Stimulated activated CD4-positive, alpha-beta T cell treated with anti-CD3 and anti-CD28 coated beads, Interleukin-15, amount 100 ng/mL, for 1 hour (primary cell): ENCODE measurements at places on chromosomes 1 and 21.

GRCh38 chr1:21099869-21100131 is 76.9 kb downstream of the EIF4G3 start:
- no peak for DNase-seq

DNA sequence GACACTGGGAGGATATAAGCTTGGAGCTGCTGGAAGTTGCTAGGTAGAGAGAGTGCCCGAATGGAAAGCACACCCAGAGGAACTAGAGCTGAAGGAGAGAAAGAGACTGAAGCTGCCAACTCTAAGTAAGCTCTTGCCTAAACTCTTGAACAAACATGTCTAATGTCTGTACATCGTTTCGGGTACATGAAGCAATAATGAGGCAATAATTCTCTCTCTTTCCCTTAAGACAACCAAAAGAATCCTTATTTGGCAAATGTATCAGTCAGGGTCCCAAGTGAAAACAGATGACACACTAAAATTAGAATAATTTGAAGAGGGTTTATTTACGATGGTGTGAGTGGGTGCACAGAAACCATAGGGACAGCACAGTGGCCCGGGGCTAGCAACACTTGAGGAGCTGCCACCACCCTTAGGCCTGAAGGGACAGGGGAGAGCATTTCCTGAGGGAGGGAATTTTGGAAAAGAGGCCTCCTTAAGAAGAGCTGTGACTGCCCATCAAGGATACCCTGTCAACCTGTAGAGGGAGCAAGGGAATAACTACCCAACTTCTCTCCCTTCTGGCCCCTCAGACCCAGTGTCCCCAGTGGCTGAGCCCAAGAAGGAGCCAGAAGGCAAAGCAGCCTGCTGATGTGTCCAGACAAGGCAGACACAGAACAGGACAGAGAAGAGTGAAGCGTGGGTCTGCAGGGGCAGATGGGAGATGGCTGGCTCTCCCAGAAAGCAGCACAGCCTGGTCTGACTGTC is 36.1 kb upstream of the KHDRBS1 start:
- DNase-seq = no peak

GRCh38 chr1:201501144-201501543 is 5.8 kb downstream of the CSRP1 start:
- DNase-seq = no peak

DNA sequence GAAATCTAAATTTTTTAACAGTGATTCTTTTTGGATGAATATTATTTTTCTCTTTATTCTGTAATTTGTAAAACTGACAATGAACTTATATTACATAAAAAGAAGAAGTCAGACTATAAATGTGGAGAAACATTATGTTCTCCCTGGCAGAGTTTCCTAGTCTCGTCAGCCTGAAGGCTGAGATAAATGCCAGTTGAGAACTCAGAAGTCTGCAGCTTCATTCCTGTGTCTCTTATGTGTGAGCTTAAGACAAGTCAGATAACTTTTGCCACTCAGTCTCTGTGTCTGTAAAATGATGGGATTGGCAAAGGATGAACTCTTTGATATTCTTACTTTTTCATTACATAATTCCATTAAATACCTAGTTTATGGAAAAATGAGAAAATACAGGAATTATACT is 568.8 kb upstream of the ZRANB2 start:
- no peak for DNase-seq

DNA sequence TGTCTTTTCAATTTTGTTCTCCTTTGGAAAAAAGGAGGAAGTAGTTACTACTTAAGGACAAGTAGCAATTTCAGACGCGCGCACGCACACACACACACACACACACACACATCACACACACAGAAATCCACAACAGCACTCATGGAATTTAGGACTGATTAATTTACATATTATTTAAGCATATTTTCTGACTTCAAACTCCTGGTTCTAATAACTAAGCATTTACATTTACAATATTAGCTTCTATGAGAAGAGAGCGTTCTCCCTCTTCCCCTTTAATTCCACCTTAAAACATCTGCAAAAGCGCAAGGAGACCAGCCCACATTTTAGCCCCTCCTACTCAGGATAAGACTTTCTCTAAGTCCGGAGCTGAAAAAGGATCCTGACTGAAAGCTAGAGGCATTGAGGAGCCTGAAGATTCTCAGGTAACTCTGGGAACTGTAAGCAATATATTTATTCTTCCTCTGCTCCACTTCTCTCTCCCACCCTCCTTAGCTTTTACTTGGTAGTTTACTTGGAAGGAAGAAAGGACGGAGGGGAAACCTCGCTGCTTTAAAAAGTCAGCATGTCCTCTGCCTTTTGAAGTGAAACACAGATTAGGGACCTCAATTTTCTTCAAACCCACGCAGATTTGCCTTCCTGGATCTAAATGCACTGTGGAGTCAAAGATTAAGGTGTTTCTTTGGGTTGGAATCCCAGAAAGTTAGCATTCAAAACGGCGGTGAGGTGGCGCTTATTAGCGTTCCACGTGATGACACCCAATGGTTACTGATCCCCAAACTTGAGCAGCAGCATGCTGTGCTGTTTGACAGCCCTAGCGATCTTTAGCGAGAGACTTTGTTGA is at the start of gene PLA2G4A:
PLA2G4A (plus strand) TSS at position 339 of the 844 bp plus-strand sequence. CDS start 25,406 bp downstream, outside the sequence.
- DNase-seq = no peak

DNA sequence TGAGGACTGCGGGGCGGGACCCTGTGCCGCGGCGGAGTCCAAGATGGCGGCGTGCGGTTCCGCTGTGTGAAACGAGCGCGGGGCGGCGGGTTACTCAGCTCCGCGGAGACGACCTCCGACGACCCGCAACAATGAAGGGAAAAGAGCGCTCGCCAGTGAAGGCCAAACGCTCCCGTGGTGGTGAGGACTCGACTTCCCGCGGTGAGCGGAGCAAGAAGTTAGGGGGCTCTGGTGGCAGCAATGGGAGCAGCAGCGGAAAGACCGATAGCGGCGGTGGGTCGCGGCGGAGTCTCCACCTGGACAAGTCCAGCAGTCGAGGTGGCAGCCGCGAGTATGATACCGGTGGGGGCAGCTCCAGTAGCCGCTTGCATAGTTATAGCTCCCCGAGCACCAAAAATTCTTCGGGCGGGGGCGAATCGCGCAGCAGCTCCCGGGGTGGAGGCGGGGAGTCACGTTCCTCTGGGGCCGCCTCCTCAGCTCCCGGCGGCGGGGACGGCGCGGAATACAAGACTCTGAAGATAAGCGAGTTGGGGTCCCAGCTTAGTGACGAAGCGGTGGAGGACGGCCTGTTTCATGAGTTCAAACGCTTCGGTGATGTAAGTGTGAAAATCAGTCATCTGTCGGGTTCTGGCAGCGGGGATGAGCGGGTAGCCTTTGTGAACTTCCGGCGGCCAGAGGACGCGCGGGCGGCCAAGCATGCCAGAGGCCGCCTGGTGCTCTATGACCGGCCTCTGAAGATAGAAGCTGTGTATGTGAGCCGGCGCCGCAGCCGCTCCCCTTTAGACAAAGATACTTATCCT is 430 bp downstream of the RBM15 start:
- peak; percentile 12 for DNase-seq

DNA sequence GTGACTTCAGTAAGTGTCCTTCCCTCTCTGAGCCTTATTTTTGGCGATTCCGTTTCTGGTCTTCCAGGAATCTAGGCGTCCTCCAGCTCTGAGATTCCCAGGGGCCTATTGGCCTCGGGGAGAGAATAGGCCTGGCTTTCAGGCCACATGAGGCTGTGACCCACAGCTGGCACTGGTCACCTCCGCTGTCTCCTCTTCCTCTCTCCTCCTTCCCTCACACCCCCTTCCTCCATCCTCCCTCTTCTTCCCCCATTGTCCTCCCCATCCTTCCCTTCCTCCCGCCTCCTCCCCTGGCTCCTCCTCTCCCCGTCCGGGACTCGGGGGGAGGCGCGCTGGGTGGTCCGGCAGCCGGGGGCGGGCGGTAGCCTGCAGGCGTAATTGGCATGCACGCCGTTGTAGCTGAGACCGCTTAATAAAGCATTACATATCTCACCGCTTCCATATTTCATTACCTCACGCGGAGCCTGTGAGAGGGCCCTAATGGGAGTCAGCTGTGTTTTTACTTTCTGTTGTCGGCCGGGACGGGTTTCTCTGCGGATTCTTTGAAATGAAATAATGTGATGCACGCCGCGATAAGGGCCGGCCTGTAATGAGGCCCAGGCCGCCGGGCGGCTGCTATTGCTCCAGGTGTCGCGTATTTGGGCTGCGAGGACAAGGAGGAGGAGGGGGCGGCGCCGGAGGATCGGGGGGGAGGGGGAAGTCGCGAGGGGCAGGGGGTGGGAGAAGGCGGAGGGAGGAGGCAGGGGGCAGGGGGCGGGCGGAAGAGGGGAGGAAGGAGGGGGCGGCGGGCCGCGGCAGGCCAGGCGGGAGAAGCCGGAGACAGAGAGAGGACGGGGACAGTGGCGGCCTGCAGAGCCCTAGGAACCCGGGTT is 95.3 kb downstream of the FOXD2 start:
- DNase-seq = no peak

DNA sequence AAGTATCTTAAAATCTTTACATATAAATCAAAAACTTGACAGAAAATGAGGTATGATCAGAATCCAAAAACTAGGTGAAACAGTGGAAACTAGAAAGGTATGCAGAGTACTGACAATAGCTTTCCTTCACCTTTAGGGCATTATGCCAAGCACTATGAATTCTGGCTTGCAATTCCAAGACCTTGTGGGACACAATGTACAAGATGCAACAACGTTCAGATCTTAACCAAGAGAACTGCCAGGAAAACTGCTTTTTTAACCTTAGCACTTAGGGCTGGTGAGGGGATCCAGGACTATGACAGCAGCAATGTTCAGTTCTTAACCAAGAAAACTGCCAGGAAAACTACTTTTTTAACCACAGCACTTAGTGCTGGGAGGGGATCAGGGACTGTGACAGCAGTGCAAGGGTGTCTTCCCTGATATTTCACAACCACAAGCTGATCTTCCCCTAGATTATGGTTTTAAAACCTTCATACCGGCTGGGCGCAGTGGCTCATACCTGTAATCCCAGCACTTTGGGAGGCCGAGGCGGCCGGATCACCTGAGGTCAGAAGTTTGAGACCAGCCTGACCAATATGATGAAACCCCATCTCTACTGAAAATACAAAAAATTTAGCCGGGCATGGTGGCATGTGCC is 22.3 kb downstream of the FOXJ3 start:
- DNase-seq = no peak

GRCh38 chr1:78101051-78101450 is 55.3 kb downstream of the GIPC2 start:
- DNase-seq = no peak

- DNase-seq = no peak
Measured at GRCh38 chr1:61224609-61225008, 142.2 kb downstream of the NFIA start.

DNA sequence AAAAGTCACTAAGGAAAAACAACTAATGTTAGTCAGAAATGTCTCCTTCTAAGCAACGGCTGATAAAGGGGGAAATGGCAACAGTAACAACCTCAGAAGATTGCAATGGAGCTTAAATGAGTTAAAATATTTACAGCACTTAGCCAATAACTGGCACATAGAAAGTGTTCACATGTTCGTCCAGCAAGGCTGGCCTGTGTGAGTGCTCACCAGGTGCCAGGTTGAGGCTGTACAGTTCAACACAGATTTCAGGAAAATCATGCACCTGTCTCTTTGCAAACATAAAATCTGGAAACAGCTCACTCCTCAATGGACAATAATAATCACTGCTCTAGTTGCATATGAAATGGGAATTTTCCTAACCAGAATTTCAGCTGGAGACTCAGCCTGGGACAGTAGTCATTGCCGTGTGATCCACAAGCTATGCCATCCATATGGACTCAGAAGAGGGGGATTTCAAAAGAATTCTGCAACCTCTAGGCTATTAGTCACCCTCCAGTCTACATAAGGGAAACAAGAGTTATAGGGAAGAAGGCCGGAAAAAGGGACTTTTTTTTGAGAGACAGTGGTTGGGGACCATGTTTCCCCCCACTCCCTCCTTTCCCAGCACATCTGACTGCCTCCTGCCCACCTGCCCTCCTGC is 68.6 kb downstream of the SYDE2 start:
- no peak for DNase-seq
